ENCODE measurements at places on chromosomes 1 and 21. TPM values are rescaled to one million over a fixed set of nuclear protein-coding genes. Genes with fewer than 3 reads are reported as not detected.

GRCh38 chr21:46027851-46028493 is 46.4 kb downstream of the COL6A1 start:
- no peak for DNase-seq

DNA sequence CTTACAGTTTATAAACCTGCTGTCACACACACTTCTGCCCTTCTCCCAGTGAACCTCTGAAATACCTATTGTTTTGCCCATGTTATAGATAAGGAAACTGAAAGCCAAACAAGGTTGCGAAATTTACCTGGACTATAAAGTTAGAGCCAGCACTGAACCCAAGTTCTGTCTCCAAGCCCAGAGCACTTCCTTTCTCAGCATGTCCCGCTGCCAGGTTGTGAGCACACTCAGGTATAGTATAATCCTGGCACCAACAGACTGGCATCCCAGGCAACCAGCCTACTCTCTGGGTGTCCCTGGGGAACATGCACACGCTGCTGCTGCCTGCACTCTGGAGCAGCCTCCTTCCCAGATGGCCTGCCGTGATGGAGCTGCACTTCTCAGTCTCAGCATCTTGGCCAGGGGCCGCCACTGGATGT is 45.1 kb downstream of the PGBD5 start:
- no peak for DNase-seq

DNA sequence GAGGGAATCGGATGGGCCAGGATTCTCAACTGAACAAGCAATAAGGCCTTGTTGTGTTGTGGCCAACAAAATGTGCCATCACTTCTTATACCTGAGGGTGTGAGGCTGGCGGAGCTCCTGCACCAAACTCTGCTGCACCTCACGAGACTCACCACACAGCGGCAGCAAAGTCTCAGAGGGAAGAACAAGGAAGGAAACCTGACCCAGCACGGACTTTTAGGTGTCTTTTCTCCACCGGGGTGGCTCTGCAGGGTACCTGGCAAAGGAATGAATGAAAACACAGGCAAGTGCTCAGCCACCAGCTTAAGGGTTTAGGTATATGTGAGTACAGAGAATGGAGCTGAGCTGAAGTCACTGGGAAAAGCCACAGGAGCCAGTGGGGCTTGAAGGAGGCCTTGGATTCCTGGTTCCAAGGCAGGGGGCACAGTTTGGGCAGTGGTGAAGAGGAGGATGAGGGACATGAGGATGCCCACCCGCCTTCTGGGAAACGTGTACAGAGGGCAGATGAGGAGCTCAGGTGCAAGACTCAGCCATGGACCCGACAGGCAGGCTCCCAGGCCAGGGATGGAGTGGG is 31.1 kb upstream of the HSD3B1 start:
- DNase-seq = no peak

- DNase-seq = no peak
Observed at GRCh38 chr1:248589334-248589733, 8.2 kb downstream of the OR2T10 start.

GRCh38 chr1:212288615-212289014 is 3.4 kb downstream of the PPP2R5A start:
- DNase-seq = no peak

GRCh38 chr1:101967871-101968270 is 28.9 kb downstream of the OLFM3 start:
- DNase-seq = no peak

DNA sequence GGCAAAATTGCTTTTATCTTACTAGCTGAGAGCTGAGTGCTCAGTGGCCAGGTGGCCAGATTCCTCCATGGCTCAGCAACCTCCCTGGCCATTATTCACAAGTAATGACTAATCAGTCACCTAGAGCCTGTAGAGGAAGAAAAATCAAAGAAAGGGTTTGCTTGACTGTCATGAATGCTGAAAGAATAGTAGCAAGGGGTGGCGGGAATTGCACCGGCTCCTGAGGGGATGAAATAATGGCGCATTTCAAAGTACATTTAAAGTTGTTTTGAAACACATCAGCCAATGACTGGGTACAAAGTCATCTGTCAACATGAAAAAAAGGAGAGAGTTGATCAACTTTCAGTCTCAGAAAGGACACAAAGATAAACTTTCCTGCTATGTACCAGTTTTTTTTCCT is 99.5 kb downstream of the OMA1 start:
- DNase-seq = no peak

GRCh38 chr21:42414928-42415769 is 11.4 kb downstream of the UBASH3A start:
- DNase-seq = no peak

DNA sequence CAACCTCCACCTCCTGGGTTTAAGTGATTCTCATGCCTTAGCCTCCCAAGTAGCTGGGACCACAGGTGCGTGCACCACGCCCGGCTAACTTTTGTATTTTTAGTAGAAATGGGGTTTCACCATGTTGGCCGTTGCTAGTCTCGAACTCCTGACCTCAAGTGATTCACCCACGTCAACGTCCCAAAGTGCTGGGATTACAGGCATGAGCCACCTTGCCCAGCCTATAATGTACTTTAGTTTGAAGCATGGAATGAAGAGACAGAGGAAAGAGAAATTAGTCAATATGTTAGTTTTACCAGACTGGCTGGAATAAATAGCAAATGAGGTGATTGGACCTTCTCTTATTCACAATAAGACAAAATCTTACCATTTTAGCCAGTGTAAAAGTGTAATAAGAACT is 89.0 kb downstream of the GTF2B start:
- DNase-seq = no peak

DNA sequence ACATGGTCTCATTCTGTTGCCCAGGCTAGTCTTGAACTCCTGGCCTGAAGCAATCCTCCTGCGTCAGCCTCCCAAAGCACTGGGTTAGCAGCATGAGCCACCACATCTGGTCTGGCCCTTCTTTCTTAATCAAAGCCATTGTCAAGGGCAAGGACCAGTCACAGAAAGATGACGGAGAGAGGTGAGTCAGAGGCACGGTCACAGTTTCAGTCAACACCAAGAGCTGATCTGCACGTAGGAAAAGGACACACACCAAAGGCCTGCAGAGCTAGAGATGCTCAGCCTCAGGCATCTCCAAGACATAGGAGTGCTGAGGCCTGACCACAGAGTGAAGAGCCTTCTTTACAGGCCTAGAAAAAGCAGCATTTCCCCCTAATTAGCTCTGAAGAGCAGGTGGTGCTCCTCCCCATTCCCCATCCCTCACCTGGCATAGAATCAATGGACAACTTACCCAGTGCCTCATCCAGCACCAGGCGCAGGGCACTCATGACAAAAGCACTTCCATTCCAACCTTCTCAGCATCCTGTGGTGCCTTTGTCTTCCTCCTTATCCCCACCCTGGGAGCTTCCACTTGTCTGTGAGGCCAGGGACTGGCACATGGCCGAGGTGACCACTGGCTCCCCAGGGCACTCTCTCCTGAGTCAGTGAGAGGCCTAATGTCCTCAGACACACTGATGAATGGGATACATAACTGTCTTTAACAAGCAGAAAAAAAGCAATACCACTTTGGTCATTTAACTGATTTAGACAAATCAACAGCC is 139.8 kb downstream of the AJAP1 start:
- no peak for DNase-seq

- no peak for DNase-seq
Observed at GRCh38 chr21:37711286-37711829, 204.9 kb downstream of the KCNJ6 start.

DNA sequence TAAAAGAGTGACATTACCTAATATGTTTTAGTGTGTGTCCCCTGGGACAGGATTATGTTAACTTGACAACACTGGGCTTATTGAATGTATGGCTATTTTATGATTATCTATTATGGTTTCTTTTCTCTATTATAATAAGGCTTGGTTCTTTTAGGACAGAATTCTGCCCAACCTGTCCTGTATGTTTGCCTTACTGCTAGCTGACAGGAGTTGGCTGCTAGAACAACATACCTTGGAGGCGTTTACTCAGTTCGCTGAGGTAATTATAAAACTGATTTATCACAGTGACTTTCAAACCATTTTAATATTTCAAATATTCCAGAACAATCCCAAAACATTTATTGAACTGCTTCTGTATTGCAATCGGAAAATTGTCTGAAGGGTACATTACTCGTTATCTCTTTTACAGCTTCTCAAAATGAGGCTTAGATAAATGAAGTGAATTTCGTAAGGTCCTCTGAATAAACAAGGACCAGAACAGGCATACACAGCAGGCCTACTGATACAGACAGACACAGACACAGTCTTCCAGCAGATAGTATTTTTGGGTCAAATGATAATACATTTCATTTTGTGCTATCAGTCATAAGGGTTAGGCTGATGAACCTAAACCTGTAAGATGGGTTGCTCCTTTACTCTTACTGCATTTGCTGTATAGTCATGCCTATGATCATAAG is 44.2 kb downstream of the SCYL3 start:
- no peak for DNase-seq

GRCh38 chr1:44650159-44650831 is 24.0 kb downstream of the TMEM53 start:
- no peak for DNase-seq

DNA sequence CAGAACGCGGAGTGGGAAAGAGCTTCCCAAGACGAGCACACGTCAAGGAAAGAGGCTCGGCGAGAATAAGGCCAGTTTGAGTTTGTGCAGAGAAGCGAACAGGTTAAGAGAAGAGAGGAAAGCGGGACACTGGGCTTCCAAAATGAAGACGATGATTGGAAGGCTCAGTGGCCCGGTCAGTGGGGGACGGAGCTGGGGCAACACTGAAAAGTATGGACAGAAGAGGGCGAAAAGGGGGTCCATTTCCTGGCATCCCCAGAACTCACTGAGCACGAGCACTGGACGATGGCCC is 258 bp downstream of the CCT3 start:
- DNase-seq = no peak

- no peak for DNase-seq
Observed at GRCh38 chr1:28437264-28437923, 67.9 kb downstream of the PHACTR4 start.

- no peak for DNase-seq
Observed at GRCh38 chr21:32797679-32798078, 26.1 kb upstream of the PAXBP1 start.

DNA sequence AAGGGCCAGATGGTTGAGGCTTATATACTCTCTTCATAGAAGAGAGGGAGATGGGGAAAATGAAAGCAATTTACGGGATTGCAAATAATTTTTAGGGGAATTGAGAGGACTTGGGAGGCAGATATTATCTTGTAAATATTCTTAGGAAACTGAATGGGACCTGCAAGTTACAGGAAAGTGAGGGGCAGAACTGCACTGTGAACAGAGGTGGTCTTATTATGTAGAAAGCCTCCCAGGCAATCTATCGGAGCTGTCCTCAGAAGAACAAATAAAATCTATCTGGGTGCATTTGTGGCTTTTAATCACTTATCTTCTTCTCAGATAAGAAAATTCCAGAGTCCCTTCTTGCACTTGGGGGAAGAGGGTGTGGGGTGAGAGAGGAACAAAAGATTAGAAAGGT is 223.5 kb downstream of the RHOU start:
- DNase-seq = no peak

DNA sequence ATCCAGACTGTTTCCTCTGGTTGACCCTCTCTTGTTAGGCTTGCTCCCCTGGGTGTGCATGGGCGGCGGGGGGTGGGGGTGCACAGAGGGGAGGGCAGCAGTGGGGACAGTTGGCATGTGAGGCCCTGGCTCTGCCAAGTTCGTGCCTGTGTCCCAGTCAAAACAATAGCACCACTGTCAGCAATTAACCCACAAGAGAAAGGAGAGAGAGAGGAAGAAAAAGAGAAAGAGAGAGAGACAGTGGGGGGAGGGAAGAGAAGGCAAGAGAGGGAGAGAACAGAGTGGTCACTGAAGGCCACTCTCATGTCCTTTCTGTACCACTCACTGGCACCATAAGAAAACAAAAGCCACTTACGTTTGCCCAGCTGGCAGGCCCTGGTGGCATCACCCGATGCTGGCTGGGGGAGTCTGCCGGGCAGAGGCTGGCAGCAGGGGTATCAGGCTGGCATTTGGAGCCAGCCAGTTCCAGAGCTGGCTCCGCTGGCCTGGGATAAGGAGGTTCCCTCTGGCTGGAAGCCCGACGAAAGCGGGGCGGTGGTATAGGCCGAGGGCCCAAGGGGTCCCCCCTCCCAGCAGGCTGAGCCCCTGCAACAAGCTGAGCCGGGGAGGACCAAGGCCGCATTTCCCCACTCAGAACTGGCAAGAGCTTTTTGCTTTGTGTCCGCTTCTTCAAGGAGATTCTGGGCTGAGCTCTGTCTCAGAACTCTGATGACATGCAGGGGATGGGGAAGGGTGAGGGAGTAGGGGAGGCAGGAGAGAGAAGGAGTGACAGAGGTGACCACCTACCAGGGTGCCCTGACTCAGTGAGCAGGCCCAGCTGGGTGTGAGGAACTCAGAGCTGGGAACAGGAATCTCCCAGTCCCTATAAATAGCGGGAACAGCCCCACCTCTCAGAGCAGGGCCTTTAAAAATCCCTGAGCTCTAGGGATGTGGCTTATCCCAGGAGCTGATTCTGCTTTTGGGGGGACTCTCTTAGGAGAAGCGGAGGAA is 27.9 kb downstream of the PIK3C2B start:
- no peak for DNase-seq

GRCh38 chr1:92399076-92399475 is 87.6 kb downstream of the GFI1 start:
- DNase-seq = no peak

- DNase-seq = no peak
Observed at GRCh38 chr1:216653001-216653400, 70.2 kb downstream of the ESRRG start.

DNA sequence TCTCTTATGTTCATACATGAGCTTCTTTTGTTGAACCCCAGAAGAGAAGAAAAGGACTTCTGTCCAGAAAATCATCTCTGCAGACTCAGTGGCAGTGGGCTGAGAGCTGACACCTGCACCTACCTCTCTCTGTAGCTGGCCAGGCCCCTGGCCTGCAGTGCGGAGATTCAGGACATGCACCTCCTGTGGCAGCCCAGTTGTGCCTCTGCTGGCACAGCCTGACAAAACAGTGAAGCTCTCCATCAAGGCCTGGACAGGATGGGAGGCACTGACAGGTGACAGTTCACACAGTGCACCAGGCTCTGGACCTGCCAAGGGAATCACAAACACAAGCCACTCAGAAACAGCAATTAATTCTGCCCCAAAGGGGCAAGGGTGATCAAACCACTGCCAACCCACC is 88.8 kb downstream of the TGFBR3 start:
- DNase-seq = no peak

The CLK2 gene
- 45.2 TPM for polyA plus RNA-seq

The FCGR3A gene
- polyA plus RNA-seq = 3.4 TPM

The TMIGD3 gene
- 0.27 TPM for polyA plus RNA-seq

The MTMR11 gene
- 10.0 TPM for polyA plus RNA-seq

The FMO4 gene
- 3.8 TPM for polyA plus RNA-seq

The DPYD gene
- polyA plus RNA-seq = 8.3 TPM

The NTNG1 gene
- 9.7 TPM for polyA plus RNA-seq

The BMP8B gene
- 1.5 TPM for polyA plus RNA-seq

The RIMS3 gene
- polyA plus RNA-seq = 0.46 TPM
